ENCODE measurements at places on chromosomes 5 and 9. TPM values are rescaled to one million over a fixed set of nuclear protein-coding genes. Genes with fewer than 3 reads are reported as not detected.

SPATA6L gene
- 0.49 TPM for total RNA-seq

MSMP gene
- total RNA-seq: 0.18 TPM

F12 gene
- 0.27 TPM for total RNA-seq

PALM2AKAP2 gene
- total RNA-seq: 25.9 TPM

NR4A3 gene
- total RNA-seq: 0.58 TPM

GRXCR2 gene
- not detected for total RNA-seq

LEAP2 gene
- total RNA-seq: 1.4 TPM

ADRA1B gene
- total RNA-seq: 0.13 TPM

CDKN2B-AS1 gene
- total RNA-seq: 0.18 TPM

NPR2 gene
- 16.8 TPM for total RNA-seq

NRG2 gene
- total RNA-seq: 2.0 TPM

PCDHGB3 gene
- total RNA-seq: 1.7 TPM

LRRC19 gene
- total RNA-seq: not detected

HMMR gene
- total RNA-seq: 10.8 TPM

NHP2 gene
- total RNA-seq: 103 TPM

IPO11 gene
- total RNA-seq: 21.6 TPM

TARS1 gene
- 93.5 TPM for total RNA-seq

VLDLR gene
- total RNA-seq: 18.9 TPM

TAF11L10 gene
- total RNA-seq: not detected

ZNF354B gene
- 13.3 TPM for total RNA-seq

MSX2 gene
- 0.35 TPM for total RNA-seq

HNRNPA0 gene
- total RNA-seq: 9.2 TPM

CDC14B gene
- total RNA-seq: 16.0 TPM

TLX3 gene
- total RNA-seq: not detected

FUT7 gene
- not detected for total RNA-seq

C9orf153 gene
- 0.49 TPM for total RNA-seq

MOB3B gene
- 1.4 TPM for total RNA-seq

ALAD gene
- total RNA-seq: 11.3 TPM

CRAT gene
- total RNA-seq: 26.0 TPM

FAM163B gene
- total RNA-seq: not detected

STING1 gene
- 19.3 TPM for total RNA-seq

CSF1R gene
- total RNA-seq: 9.2 TPM

GLRA1 gene
- not detected for total RNA-seq

RPL7A gene
- total RNA-seq: 2,809 TPM

FAM174A gene
- total RNA-seq: 27.0 TPM

PCDHGB4 gene
- total RNA-seq: 4.2 TPM

NUDT12 gene
- total RNA-seq: 14.0 TPM

PFDN1 gene
- 46.3 TPM for total RNA-seq

RASEF gene
- total RNA-seq: 0.31 TPM

MSANTD3 gene
- total RNA-seq: 14.9 TPM

All from muscle of leg (tissue), 16 donors.